ENCODE measurements at places on chromosomes 7 and 10. TPM values are rescaled to one million over a fixed set of nuclear protein-coding genes. Genes with fewer than 3 reads are reported as not detected.

The UNCX gene
- total RNA-seq: not detected

The CAV2 gene
- total RNA-seq: 285 TPM

The GIMAP2 gene
- not detected for total RNA-seq

The LSM8 gene
- 37.4 TPM for total RNA-seq

The C10orf120 gene
- not detected for total RNA-seq

The UCMA gene
- not detected for total RNA-seq

The STEAP1 gene
- 14.9 TPM for total RNA-seq

The HTR5A gene
- not detected for total RNA-seq

The MORN4 gene
- total RNA-seq: 11.7 TPM

The C10orf105 gene
- under 0.01 TPM for total RNA-seq

DNA sequence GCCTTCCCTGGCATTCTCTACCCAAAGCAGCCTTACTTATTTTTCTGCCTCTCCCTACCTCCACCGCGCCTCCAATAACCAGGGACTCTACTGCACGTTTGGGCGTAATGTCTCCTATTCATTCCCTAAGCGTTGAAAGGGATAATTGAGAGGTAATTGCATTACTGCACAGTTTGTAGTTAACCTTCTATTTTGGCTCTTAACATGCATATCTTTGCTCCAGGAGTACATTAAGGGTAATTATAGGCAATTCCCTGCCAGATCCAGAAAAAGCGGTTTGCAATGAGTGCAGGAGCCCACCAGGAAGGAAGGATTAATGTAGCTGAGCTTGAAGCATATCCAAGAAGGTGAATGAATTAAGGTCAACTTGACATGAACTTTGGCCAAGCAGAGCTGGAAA, 558.4 kb downstream of the TYW1 start:
- DNase-seq: no peak

GRCh38 chr7:116951366-116952292, 1.7 kb upstream of the ST7 start:
- no peak for DNase-seq

- peak; percentile 33 for DNase-seq
Measured at GRCh38 chr7:149742075-149742701, 31.2 kb downstream of the ZNF467 start.

- DNase-seq: no peak
Measured at GRCh38 chr7:80334908-80335307, 177.0 kb downstream of the GNAT3 start.

DNA sequence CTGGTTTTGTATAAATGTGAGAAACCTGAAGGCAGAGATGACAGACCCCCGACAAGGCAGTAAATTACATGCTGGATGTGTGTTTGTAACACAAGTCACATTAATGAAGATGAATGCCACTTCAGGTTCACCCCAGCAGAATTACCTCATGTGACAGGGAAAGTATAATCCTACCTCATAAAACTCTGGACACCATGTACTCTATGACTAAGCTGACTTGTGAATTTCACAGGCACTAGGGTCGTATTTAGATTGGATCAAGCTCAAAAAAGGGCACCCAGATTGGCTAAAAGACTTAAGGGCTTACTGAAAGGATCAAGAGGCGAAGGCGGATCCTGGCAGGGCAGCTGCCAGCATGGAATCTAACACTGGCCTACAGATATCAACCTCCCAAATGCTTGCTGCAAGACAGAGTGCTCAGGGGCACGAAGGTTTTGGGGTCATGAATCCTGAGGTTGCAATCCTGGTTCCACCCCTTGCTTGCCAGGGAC, 161.4 kb downstream of the PIP4K2A start:
- no peak for DNase-seq

DNA sequence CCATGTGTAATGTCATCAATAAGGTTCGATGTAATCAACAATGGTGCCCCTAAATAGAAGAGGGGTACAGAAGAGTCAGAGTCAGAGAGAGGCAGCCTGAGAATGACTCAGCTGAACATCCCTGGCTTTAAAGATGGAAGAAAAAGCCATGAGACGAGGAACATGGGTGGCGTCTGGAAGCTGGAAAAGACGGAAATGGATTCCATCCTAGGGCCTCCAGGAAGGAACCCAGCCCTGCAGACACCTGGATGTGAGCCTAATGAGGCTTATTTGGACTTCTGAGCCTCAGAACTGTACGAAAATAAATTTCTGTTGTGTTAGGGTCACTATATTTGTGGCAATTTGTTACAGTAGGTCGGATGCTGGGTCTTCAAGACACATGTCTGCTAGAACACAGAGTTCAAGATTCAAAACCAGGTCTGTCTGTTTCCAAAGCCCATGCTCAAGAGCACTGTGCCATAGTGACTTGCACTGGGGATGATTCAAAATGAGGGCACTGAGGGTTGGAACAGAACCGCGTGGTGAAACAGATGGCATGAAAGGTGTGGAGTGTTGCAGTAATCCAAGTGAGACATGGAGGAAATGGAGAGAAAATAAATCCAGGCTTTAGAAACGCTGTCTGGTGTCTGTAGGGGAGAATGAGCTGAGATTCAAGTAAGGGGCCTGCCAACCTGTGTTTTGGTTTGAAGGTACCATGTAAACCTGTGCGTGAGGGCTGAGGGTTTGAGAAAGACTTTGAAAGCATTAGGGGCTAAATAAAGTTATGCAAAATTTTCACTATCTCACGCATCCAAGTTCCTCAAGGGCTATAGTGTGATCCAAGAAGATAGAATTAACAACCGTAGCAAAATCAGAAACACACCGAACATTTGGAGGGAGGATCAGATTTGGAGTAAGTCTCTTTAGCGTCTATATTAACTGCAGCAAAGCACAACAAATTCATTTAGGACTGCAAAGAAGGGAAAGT, 849.1 kb upstream of the AUTS2 start:
- no peak for DNase-seq

DNA sequence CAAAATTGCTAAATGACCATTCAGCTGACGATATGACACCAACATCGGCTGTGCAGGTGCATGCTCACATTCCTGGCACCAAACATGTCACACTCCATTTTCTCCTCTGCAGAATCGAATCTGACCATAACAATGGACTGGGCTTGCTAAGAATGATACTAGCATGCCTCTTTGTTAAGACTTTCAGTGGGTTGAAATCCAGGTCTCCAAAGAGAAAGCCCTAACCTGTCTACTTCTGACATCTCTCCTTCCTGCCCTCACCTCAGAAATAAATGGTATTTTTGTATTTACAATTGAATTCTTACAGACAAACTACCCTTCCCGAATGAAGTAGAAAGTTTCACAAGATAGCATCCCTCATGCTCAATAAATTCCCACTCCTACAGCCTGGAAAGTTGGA, 373.9 kb downstream of the KCNMA1 start:
- no peak for DNase-seq

DNA sequence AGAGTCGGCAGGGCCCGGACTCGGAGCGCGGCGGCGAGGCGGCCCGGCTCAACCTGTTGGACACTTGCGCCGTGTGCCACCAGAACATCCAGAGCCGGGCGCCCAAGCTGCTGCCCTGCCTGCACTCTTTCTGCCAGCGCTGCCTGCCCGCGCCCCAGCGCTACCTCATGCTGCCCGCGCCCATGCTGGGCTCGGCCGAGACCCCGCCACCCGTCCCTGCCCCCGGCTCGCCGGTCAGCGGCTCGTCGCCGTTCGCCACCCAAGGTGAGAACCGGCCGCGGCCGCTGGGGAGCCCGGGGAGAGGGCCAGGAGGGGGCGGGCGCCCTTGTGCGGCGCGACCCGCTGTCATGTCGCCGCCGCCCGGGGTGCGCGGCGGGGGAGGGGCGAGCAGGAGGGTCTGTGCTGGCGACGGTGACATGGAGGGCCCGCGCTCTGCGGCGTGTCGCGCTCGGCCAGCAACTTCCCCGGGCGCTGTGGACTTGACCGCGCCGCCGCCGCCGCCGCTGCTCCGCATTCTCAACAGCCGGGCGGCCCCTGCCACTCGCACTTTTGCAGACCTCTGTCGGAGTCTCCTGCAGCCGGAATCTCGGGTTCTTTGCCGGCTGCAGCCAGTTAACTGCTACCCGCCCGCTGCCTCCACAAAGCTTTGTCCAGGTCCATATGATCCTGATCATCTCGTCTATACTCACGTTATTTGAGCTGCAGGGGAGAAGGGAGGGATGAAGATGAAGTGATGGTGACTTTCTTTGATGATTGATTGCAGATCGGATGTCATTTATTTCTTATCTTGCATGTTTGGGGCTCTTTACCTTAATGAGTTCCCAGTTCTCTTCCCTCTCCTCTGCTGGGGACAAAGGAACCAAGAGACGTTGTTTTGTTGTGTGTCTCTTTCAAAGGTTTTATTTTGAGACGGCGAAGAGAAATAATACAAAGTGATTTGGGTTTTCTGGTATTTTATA, 869 bp downstream of the TRIM24 start:
- peak; percentile 51 for DNase-seq

GRCh38 chr10:122554131-122555036, 6.2 kb upstream of the DMBT1 start:
- no peak for DNase-seq

- DNase-seq: no peak
Measured at GRCh38 chr7:36232971-36233550, 80.0 kb downstream of the EEPD1 start.

DNA sequence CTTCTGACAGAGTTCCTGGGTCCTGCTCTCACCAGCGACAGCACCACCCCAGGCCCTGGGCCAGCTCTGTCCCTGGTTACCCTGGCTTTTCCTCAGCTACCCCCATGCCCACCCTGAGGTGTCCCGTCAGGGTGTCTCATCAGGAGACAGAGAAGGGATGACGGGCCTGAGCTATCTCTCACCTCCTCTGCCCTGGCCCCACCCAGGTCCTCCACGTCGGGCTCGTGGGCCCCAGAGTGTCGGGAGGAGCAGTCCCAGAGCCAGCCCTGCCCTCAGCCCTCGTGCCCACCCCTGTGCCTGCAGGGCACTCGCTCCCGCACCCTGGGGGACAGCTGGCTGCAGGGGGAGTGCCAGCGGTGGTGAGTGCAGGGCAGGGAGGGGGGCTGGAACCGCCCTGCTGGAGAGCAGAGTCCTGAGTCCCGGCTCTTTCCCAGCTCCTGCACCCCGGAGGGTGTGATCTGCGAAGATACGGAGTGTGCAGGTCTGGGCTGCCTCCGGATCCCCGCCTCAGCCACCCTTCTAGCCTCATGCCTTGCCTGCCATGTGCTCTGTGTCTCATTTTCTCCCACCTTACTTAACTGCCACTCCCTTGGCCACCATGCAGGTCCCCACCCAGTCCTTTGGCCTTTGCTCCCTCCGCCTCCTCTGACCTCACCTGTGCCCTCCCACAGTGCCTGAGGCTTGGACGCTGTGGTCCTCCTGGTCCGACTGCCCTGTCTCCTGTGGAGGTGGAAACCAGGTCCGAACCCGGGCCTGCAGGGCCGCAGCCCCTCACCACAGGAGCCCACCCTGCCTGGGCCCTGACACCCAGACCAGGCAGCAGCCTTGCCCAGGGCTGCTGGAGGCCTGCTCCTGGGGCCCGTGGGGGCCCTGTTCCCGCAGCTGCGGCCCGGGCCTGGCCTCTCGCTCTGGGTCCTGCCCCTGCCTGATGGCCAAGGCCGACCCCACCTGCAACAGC, 16.7 kb upstream of the ZNF862 start:
- DNase-seq: no peak

DNA sequence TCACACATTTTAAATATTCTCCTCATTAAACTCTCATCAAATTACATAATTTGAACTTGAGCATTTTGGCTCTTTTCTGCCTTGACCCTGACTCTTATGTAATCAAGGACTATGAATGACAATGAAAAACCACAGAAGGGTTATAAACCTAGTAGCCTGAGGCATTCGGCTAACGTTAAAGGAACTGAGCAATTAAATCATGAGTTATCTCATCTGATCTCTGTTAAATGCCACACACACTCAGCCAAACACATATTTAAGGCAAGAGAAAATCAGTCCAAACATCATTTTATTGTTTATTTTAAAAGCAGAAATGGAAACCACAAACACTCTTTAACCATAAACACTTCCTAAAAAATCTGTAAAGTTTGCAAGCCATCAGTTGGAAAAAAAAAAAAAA, 204.3 kb downstream of the DGKI start:
- DNase-seq: peak; percentile 74

- DNase-seq: peak; percentile 43
Measured at GRCh38 chr7:108285003-108285368, 154.8 kb upstream of the LAMB4 start.

- peak; percentile 95 for DNase-seq
Measured at GRCh38 chr10:122293961-122294380, 22.9 kb downstream of the BTBD16 start.

DNA sequence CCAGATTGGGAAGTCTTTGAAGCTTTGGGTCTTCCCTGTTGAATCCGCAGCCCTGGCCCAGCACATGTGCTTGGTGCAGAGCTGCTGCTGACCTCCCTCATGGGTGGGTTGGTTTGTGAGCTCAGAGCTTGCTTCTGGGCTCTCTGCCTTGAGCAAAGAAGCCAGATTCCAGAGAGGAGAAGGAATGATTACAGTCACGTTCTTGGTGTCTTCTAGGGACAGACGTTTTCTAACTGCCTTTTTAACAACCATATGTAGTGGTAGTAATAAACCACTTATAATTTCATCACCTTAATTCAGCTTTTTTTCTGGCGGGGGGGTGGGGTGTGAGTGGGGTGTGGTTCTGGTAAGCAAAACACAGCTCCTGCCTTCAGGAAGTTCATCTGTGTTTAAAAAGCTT, 39.5 kb downstream of the LRMDA start:
- DNase-seq: no peak

GRCh38 chr7:112556633-112557032, 75.8 kb downstream of the LSMEM1 start:
- peak; percentile 93 for DNase-seq

DNA sequence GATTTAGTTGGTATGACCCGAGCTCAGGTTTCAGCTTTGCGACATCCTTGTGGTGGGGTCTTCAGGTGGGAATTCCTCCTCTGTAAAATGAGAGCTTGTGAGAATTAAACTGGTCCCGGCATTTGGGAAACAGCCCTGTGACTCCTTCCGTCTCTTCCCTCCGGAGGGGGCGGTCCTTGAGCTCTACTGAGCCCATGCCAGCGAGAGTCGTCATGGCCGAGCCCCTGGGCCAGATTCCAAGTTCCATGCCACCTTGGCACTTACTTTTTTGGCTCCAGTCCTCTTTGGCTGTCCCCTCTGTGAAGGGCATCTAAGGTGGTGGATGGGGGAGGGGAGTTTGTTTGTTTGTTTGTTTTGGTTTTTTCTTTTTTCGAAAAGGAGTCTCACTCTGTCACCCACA, 47.6 kb downstream of the GTF2IRD1 start:
- DNase-seq: no peak

DNA sequence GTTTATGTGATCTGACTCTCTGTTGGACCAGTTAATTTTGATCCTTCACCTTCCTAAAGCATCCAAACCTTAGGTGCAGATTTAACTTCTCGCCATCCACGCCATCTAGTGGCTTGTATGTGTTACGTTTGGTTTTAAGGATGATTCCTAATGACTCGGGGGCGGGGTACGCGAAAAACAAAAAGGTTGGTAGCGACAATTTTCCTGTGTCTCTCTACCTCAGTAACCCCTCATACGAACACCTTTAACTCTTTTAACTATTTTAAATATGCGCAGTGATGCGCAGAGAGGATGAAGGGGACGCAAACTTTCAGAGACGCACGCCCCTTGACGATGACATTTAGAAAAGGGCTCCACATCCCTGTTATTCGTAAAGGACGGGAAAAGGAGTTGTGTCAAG, 714 bp upstream of the KCND2 start:
- peak; percentile 29 for DNase-seq
